ENCODE measurements at places on chromosomes 3 and 15. TPM values are rescaled to one million over a fixed set of nuclear protein-coding genes. Genes with fewer than 3 reads are reported as not detected.

The HHLA2 gene
- not detected for total RNA-seq

GRCh38 chr15:35306361-35306981 lies 221.4 kb upstream of the NANOGP8 start:
- no peak for DNase-seq

The C3orf22 gene
- total RNA-seq = not detected

DNA sequence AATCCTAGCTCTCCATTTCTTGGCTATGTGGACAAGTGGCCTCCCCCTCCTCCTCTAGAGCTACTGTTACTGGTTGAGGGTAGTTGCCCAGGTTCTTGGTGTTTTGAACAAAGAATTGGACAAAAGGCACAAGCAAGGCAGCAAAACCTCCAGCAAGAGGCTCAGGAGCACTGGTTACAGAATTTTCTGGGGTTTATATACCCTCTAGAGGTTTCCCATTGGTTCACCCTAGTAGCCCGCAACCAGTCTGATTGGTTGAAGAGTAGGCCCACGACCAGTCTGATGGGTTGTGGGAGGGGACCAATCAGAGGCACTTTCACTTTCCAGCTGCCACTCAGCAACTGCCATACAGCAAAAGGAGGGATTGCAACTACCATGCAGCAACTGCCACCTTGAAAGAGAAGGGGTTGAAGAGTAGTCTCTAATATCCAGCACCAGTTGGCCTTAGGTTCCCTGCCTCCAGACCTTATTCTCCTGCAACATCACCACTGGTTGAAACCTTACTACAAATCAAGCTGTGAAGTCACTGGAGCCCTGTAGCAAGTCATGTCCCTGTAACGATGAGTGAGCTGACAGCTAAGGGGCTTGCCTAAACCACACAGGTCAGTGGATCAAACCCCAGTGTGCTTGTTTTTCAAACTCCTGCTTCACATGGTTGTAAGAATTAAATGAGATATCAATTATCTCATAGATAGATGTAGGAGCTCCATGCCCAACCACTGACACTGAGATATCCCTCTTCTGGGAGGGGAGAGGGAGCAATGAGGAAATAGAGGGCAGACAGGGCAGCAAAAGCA lies 2.9 kb upstream of the C15orf39 start:
- DNase-seq = no peak

The CCDC80 gene
- 0.64 TPM for total RNA-seq

DNA sequence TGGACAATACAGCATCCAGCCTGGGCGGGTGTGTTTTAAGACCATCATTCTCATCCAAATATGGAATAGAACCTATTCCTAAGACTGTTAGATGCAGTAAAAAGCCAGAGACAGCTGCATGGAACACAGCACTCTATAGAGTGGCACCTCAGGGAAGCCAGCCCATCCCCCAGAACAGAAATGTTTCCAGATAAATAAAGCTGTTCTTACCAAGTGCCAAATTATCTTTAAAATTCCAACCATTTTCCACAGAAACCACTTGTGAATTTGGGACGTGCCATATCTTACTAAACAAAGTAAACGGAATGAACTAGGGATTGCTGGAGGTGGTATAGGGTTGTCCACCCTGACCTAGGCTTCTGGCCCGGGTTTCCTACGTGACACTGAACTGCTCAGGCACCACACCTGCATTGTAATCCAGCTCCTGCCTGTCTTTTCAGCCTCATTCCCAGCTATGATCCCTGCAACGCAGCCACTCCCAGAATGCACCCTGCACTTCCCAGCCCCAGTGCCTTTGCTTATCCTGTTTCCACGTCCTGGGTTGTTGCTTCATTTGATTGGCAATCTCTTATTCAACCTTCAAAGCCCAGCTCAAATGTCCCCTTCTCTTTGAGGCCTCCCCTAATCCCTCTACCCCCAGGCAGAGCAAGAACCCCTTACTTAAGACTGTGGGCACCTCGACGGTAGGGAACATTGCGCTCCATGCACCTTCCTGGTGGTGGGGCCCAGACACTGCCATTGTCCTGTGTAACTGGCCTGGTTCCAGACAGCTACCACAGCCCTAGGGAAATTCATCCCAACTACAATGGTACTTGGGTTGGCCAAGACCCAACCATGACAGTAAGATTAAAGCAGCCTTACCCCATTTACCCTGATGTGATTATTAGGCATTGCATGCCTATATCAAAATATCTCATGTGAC lies 100.2 kb downstream of the IQSEC1 start:
- no peak for DNase-seq

GRCh38 chr3:163879172-163879571 lies 1199.1 kb downstream of the SI start:
- no peak for DNase-seq

The GOLGA6A gene
- total RNA-seq = 0.05 TPM

GRCh38 chr15:76197703-76198455 lies 113.4 kb downstream of the ETFA start:
- no peak for DNase-seq

- no peak for DNase-seq
These were observed 133.4 kb downstream of the IL5RA start for GRCh38 chr3:2976796-2977195.

GRCh38 chr15:67992411-67992810 lies 61.7 kb upstream of the PIAS1 start:
- no peak for DNase-seq

GRCh38 chr3:110027446-110028080 lies 690.2 kb upstream of the DPPA4 start:
- DNase-seq = no peak

DNA sequence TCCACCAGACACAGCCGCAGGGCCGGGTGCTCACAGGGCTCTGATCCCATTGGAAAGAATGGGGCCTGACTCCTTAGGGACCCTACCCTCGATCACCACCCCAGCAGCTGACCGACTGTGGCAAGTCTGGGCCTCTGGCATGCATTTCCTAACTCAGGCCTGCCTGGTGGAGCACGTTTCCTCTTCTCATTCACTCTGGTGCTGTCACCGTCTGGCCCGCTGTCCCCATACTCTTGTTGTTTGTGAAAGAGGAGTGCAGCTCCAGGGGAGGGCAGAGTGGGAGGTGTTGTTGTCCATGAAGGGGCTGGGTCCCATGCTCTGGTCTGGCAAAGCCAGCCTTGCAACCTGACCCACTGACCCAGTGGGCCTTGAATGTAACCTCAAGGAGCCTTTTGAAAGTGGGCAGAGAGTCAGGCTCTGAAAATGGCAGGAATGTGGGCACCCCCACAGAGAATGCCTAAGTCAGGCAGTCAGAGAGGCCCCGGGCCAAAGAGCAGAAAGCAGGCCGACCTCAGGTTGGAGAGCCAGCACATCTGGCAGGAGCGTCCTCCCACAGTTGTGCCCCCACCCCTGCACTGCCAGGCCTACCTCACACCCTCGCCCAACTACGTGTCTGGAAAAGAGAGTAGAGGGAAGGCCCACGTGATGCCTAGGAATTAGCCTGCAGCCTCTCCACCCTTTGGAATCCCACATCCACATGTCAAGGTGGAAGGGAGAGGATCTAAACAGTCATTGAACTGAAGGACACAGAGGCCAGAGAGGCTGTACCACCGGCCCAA lies 10.9 kb downstream of the SEMA7A start:
- peak; percentile 35 for DNase-seq

Measured in Panc1 (cell line).